ENCODE measurements at places on chromosomes 3 and 15.
A peak's percentile ranks its signal among the peaks of the same experiment; 100 is the strongest.

- no peak for DNase-seq
Measured at GRCh38 chr3:95082191-95082590, 1019.3 kb downstream of the NSUN3 start.

DNA sequence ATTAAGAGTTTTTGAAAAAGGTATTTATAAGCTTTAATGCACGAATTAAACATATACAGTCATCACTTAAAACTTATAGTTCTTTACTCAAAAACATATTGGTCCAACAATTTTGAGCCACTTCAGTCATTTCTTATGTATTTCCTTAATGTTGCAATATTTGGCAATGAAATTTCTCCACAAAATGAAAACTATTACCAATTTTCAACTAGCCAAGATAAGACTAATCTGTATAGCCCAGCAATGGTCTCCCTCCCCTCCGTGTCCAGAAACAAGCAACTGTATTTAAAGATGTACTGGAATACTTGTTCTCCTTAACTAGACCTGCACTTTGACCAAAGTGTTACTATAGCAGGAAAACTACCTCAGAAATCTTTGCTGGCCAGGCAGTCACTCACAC, 9.2 kb downstream of the ARF4 start:
- DNase-seq, result no peak

GRCh38 chr15:38941399-38941953, 376.9 kb upstream of the RASGRP1 start:
- DNase-seq, result no peak

DNA sequence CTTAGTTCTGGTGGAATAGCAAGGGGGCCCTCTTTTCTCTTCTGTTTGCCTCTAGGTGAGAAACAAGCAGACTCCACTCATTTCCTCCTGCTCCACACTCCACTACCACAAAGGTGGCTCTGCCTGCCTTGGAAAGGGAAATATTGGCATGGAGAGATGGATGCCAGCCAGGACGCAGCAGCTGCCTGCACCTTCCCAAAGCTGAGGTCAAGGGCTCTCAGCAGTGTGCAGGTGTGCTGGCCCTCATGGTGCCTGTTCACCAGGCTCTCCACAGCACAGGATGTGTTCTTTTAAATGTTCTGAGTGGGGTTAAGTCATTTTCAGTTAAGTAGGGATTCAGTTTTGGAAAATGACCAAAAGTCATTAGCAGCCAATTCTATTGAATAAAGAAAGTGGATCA, 211.2 kb upstream of the STRIT1 start:
- no peak for DNase-seq

DNA sequence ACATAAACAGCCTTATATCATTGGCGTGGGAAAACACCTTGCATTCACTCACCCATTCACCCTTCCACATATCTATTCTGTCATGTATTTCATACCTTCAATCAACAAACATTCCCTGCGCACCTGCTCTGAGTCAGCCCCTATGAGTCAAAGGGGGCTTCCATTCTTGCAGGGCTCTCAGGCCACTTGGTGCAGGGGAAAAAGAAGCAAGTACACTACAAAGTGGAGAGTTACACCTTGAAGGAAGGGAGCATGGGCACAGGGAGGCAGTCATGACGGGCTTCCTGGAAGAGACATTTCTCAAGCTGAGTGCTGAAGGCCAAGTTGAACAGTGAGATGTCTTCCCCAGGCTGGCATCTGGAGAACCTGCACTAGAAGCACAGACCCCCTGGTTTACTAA, 4.6 kb upstream of the AMOTL2 start:
- DNase-seq, result no peak

DNA sequence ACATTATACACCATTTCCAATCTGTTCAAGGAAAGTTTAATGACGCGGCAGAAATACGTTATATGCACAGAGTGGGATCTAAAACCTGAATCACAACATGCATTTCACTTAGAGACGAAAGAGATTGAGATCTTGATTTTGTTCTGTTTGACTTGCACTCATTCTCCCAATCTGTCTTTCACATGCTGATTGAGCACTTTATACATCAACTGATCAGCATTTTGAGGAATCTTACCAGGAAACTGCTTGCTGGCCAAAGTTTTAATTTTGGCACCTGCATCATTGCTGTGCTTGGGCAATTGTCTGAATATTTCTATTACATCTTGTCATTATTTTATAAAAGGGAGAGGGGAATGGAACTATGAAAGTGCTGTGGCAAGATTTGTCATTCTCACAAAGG, 47.7 kb upstream of the ATP10A start:
- DNase-seq, result no peak

- no peak for DNase-seq
Measured at GRCh38 chr3:10283638-10284037, 9.1 kb downstream of the GHRL start.

DNA sequence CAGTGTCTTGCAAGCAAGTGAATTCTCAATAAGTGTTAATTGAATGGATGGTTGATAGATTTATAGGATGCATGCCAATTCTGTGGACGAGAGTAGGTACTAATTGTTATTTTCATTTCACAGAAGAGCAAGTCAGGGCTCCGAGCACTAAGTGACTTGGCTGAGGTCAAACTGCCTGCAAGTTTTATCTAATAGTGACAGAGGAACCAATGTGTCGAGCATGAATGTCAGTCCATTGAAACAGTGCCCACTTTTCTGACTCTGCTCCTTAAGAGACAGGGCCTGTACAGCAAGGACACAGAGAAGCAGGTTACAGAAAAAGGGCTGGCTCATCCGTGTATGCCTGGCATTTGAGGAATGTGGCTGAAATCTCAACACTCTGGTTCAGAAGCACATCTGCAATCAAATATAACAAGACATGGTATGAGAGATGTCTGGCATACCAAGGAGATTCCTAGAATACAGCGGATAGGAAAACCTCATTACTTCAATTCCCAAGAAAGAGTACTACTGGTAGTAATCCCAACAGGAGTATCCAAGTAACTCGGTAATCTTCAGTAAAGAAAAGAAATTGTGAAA, 6.0 kb upstream of the B3GNT5 start:
- no peak for DNase-seq

- no peak for DNase-seq
Measured at GRCh38 chr15:71753346-71753745, 57.0 kb upstream of the NR2E3 start.

GRCh38 chr3:58474967-58475578, 16.8 kb upstream of the KCTD6 start:
- DNase-seq, result no peak

GRCh38 chr15:40296561-40297230, 11.0 kb downstream of the PLCB2 start:
- no peak for DNase-seq

DNA sequence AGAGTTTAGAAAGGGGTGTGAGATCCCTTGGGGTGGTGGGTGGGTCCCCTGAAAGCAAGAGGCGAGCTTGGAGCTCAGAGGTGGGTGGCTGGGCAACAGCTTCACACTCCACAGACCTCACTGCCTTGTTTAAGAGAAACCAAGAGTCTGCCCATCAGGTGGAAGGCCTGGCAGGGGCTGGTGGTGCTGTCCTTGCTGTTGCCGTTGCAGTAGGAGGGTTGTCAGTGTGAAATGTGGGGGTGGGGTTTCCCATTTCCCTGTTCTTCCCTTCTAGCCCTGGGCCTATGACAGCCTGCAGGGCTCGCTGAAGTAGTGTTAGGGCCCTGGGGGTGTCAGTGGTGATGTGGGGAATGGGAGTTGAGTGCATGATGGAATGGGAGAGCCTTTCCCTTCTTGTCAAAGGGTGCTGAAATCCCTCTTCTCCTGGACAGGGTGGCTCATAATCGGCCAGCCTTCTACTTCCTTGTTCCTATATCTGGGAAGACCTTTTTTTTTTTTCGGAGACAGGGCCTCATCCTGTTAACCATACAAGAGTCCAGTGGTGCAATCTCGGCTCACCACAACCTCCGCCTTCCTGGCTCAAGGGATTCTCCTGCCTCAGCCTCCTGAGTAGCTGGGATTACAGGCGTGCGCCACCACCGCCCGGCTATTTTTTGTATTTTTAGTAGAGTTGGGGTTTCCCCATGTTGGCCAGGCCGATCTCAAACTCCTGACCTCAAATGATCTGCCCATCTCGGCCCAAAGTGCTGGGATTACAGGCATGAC, 4.3 kb downstream of the PLEKHO2 start:
- no peak for DNase-seq

GRCh38 chr3:143529018-143529478, 319.2 kb downstream of the SLC9A9 start:
- DNase-seq, result peak; percentile 11

DNA sequence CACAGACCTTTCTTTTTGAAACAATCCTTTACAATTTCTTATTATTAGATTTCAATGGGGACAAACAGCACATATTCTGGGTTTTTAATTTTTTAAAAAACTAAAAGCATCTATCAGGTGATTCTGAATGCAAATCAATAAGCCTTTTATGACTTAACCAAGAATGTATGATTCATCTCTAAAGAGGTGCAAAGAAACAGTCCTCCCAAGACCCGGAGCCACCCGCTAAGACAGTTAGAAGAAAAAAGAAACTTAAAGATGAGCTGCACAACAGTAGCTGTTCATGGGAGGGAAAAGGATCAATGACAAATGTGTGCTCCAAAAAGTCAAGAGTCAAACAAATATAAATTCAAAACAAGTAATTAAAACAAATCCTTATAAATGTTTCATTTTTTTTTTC, 319.5 kb downstream of the THSD4 start:
- no peak for DNase-seq

- no peak for DNase-seq
Measured at GRCh38 chr3:121483290-121483689, 62.5 kb downstream of the POLQ start.

GRCh38 chr3:58231666-58232065, 5.9 kb upstream of the ABHD6 start:
- no peak for DNase-seq

GRCh38 chr3:25421747-25422146, 6.3 kb upstream of the RARB start:
- no peak for DNase-seq

DNA sequence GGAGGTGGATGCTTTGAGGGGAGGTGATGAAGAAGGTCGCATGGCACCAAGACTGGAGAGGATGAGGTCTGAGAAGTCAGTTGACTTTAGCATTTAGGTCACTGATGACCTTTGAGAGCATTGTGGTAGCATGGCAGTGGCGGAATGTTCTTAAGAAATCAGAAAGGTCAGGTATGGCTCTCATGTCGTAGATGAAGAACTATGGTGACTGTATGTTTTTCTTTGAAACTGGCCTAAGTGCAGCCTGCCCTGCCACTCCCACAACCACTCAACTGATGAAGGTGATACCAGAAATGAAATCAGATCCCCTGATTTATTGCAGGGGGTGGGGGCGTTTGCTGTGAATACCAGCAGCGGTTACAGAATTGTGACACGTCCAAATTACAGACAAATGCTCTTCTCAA, 102.6 kb downstream of the ITPR1 start:
- no peak for DNase-seq
